Activated CD4-positive, alpha-beta T cell treated with anti-CD3 and anti-CD28 coated beads, Interleukin-2, amount 50 U/mL, for 48 hours (primary cell): ENCODE measurements at places on chromosomes 13 and 19.
A peak's percentile ranks its signal among the peaks of the same experiment; 100 is the strongest.

GRCh38 chr13:81017513-81018152 lies 676.7 kb upstream of the SPRY2 start:
- DNase-seq, result no peak

DNA sequence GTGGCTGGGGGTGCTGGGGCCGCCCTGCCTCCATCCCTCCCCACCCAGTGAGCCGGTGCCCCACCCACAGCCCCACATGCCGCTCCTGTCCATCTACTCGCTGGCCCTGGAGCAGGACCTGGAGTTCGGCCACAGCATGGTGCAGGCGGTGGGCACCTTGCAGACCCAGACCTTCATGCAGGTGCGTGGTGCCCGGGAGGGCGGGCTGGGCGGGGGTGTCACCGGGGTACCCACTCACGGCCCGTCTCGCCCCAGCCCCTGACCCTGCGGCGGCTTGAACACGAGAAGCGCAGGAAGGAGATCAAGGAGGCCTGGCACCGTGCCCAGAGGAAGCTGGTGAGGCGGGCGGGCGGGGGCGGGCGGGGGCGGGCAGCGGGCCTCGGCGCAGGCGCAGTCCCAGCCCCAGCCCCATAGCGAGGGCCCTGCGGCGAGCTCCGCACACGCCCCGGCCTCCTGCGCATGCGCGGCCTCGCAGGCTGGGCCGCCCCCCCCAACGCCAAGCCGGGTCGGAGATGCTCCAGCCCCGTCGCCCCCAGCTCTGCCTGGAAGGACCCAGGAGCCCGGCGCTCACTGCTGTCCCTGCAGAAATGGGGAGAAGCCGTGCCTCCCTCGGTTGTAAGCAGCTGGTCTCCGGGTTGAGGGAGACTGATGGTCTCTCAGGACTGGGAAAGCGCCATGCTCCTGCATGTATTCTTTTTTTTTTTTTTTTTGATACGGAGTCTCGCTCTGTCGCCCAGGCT lies 7.7 kb downstream of the ARHGAP45 start:
- peak; percentile 85 for DNase-seq

GRCh38 chr13:42815681-42816080 lies 34.3 kb downstream of the FAM216B start:
- no peak for DNase-seq

- DNase-seq, result peak; percentile 78
Observed at GRCh38 chr19:16371540-16371986, 46.9 kb downstream of the KLF2 start.

- no peak for DNase-seq
Observed at GRCh38 chr19:31135841-31136240, 213.4 kb downstream of the TSHZ3 start.

DNA sequence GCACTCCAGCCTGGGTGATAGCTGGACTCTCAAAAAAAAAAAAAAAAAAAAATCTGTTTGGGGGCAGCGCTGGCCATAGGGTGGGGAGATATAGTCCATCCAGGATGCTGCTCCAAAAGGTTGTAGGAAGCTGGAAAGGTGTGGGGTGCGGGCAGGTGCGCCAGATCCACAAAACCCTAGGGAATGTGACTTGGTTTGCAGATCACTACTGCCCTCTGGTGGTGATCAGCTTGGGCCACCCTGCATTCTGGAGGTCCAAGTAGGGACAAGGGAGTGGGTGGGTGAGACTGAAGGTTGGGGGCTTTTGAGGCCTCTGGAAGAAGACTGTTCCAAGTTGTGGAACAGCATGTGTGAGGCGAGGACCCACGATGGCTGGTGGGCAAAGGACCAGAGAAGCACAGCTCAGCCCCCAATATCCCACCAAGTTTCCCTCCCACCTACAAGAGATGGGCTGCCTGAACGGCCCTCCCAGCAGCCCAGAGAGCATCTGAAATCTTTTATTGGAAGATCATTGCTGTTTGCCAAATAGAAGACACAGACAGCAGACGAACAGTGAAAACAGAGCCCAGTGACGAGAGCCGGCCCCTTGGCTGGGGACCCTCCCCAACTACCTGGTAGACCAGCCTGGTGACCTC lies 10.4 kb upstream of the TYK2 start:
- peak; percentile 75 for DNase-seq

DNA sequence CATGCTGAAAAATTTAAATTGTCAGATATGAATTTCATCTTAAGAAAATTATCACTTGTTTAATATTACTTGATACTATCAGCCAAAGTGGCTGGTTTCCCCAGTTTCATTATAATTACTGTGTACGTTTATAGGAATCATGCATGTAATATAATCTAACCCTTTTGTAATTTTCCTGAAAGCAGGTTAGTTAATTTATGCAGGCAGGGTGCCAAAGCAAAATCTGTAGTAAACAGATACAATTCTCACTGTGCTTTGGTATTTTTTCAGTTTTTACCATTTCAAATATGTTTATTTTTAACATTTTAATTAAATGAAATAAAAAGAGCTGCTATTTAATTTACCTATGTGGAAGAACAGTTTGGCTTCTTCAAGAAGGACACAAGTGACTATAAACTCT lies 1227.5 kb upstream of the MIR17HG start:
- DNase-seq, result no peak

DNA sequence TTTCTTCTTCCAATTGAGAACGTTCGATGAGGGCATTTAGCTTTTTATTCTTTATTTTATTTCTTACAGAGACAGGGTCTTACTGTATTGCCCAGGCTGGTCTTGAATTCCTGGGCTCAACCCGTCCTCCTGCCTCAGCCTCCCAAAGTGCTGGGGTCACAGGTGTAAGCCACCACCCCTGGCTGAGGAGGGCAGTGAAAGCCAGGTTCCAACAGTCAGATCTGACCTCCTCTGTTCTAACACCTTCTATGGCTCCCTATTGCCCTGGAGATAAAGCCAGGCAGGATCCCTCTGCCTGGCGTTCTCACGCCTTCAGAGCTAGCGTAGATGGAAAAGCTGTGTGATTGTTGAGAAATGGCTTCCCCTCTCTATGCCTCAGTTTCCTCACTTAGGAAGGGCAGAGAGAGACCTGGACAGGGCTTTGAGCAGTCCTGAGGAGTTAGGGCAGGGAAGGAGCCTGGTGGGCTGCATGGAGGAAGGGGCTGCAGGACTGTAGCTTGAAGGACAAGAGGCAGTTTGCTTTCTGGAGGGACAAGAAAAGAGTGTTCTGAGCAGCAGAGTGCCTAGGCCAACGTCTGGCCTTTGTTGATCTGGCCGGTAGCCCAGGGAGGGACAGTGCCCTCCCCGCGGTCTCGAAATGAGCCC lies 5.5 kb downstream of the ARHGAP45 start:
- no peak for DNase-seq

GRCh38 chr19:12353375-12353774 lies 12.1 kb downstream of the ZNF442 start:
- DNase-seq, result no peak

DNA sequence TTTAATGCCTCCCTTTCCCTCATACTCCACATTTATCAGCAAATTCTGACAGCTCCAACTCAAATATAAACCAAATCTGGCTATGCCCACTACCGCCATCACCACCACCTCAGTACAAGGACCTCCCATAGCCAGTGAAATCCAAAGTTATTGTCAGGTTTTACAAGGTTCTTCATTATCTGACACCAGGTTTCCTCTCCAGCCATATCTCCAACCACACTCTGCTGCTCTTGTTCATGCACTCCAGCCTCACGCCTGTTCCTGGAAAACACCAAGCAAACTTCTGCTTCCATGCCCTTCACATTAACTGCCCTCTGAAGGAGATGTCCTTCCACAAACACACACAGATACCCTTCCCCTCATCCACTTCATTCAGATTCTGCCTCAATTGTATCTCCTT lies 102.2 kb upstream of the MIR17HG start:
- no peak for DNase-seq

- DNase-seq, result no peak
Observed at GRCh38 chr19:16369664-16370576, 45.3 kb downstream of the KLF2 start.

GRCh38 chr19:42606660-42607351 lies 12.1 kb upstream of the CEACAM8 start:
- DNase-seq, result peak; percentile 71

DNA sequence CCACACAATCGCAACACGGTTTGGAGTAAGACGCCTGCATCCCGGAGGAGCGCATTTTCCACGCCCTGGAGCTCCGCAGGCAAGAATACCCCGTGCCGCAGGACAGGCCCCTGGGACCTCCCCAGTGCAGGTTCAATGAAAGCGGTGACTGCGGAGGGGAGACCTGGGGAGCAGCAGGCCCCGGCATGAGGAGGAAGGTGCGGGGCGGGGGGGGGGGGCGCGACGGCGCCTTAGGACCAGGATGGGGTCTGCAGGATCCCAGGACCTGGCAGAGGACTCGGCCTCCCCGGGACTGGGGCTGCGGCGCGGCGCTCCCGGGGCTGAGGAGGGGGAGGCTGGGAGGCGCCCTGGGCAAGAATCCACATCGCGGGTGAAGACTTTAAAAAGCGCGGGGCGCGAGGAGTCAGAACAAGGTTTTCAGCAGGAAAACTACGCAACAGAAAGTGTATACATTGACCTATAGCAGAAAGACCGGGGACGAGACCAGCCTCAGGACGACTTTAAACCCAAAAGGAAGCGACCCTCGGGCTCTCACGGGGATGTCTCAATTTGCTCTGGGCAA lies 432 bp downstream of the ZNF611 start:
- DNase-seq, result no peak

- no peak for DNase-seq
Observed at GRCh38 chr13:79626924-79627323, 146.0 kb downstream of the NDFIP2 start.

DNA sequence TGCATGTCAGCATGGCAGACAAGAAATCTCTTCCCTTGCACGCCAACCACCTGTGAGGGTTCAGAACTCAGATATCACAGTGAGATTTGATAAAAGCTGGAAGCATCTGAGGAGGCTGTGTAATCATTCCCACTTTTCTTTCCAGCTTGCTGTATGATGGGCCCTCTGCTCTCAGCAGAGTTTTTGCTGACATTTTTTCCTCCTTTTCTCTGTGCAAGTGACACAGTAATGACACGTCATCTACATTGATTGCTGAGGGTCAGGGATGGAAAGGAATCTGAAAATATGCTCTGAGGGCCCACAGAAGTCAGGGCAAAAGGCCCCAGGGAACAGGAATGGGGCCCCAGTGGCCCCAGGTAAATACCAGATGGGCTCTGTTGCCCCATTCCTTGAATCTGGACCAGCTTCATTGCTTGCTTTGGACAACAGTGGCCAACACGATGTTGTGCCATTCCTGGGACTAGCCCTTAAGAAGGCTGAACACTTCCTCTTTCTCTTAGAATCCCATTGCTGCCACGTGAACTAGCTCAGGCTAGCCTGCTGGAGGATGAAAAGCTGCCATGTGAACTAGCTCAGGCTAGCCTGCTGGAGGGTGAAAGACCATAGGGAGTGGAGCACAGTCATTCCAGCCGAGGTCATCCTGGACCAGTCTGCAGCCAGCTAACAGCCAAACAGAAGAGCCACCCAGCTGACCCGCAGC lies 68.2 kb downstream of the CACNA1A start:
- DNase-seq, result no peak

DNA sequence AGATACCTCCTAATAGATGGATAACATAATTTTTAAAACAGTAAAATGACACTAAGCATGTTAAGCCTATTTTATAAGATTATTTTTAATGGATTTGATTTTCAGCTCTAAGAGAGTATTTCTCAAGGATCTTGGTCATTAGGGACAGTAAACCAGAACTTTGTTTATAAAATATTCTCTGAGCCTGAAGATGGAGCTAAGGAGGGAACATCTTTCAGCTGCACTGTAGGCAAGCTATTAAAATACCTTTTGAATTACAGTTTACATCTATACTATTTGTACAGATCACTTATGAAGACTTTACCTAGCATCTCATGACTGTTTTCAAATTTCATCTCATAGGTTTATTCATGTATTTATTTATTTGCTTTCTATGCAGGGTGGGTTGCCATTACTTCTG lies 345.3 kb downstream of the MYO16 start:
- no peak for DNase-seq

- DNase-seq, result no peak
Observed at GRCh38 chr13:101149735-101150384, 266.4 kb downstream of the NALCN start.

GRCh38 chr19:55384131-55384919 lies at the start of gene TMEM238:
Gene TMEM238 (minus strand): TSS chr19:55384292. CDS start chr19:55384259, 33 bp downstream.
- peak; percentile 56 for DNase-seq

DNA sequence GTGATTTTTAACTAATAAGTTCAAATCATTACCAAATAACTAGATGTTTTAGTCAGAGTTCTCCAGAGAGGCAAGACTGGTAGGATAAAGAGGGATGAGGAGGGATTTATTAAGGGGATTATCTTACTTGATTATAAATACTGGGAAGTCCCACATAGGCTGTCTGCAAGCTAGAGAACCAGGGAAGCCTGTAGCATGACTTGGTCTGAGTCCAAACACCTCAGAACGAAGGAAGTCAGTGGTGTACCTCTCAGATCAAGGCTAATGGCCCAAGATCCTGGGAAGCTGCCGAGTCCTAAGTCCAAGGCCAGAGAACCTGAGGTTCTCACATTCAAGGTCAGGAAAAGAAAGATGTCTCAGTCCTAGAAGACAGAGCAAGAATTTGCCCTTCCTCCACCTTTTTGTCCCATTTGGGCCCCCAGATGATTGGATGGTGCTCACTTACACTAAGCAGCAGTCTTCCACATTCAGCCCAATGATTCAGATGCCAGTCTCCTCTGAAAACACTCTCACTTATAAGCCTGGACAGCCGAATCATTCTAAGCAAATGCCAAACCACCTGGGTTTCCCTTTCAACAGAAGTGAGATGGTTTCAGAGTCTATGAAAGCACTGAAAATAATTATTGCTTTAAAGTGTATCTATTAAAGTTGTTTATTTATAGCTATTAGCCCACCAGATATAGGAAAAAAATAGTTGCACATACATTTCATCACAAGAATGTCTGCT lies 1599.2 kb downstream of the OLFM4 start:
- no peak for DNase-seq

GRCh38 chr19:18893587-18894253 lies 2.2 kb downstream of the CERS1 start:
- DNase-seq, result no peak

GRCh38 chr13:38883783-38884182 lies 106.8 kb downstream of the STOML3 start:
- no peak for DNase-seq

DNA sequence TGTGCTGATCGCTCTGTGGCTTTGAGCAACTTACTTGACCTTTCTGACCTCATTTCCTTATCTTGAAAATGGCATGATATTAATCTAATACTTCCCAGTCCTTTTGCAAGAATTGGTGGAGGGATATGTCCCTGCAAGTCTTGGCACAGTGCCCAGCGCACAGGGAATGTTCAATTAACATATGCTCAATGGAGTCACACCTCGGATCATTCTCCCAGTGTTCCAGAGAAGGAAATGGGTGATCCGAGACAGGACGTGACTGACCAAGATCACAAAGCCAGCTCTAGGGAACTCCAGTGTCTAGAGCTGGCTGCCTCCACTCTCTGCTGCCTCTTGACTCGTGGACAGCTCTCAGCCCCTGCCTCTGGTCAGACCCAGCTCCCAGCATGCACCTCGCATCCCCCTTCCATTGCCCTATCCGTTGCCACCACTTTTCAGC lies 3.6 kb downstream of the CDC42EP5 start:
- DNase-seq, result no peak
